Memory B cell (primary cell): ENCODE measurements at places on chromosomes 2 and 18.

GRCh38 chr2:156908825-156909224 lies 348.7 kb upstream of the GALNT5 start:
- no peak for DNase-seq

DNA sequence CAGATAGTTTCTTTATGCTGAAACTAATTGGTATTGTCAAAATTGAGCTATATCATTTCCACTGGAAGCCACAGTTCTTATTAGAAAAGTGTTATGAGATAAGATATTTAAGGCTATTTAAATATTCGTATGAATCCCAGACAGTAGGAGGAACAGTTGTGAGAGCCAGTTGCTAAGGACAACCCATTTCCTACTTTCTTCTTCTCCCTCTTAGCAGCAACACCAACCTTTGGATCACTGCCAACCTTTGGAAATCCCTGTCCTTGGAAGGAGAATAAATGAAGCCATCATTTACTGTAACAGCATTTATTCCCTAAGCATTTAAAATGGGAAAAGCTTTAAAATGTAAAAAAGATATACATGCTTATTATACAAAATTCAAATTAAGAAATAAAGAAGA lies 85.8 kb downstream of the PLCL1 start:
- no peak for DNase-seq

- DNase-seq = no peak
Measured at GRCh38 chr18:41244591-41245037, 710.4 kb upstream of the PIK3C3 start.

DNA sequence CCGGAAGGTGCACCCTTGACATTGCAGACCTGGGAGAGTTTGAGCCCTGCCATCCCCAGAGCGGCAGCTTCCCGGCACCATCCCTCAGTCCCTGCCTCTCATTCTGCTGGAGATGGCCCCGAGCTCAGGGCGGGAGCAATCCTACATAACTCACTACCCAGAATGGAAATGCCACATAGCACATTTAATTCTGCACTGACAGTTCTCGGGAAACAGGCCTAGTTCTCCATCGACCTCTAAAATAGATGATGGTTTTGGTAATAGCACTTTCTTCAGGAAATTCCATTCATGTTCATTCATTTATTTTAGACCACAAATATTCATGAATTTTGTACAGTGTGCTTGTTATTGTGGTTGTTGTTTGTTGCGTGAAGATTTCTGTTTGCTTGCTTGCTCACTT lies 92.9 kb upstream of the SLC14A2 start:
- DNase-seq = no peak

DNA sequence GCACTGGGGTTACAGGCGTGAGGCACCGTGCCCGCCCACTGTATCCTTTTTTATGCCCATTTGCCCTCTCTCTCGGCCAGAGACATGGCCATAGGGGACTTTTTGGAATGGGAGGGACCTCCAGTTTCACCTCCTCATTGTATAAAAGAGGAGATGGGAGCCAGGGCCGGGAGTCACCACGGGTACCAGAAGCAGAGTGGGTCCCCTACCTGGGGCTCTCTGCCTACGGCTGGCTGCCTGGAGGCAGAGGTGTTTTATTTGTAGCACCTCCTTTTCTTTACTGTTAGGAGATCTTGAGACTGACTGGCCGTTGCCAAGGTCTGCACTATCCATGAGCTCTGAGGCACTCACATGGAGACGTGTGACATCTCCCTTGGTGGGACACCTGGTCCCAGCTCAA lies 162.8 kb downstream of the LDLRAD4 start:
- DNase-seq = no peak

DNA sequence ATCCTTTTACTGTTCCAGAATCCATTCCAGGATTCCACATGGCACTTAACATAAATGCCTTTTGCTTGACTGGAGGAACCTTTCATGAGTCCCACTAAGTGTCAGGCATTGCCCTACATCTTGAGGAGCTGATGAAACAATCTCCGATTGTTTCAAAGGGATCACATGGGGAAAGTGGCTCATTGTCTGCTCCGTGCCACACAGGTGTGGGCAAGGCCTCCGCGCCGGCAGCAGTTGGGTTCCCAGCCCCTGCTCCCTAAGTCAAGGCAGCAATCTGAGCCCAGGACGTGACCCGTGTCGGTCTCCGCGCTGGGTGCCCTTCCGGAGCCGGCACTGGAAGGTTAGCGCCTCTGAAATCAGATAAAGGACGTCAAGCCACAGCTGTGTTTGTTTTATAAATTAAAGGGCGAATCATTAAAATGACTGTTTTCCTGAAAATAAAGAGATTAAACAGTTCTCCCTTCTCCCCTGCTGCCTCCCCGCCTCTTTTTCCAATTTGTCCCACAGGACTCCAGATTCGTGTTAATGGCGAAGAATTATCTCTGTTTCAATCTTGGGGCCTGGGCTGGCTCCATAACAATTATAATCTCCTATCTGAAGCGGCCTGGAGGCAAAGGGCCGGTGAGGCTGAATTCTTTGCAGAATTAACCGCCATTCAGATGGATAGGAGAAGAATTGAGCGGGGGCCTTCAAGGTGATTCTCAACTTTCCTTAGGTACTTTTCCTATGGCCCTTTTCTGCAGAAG lies 84.3 kb upstream of the FZD7 start:
- no peak for DNase-seq

DNA sequence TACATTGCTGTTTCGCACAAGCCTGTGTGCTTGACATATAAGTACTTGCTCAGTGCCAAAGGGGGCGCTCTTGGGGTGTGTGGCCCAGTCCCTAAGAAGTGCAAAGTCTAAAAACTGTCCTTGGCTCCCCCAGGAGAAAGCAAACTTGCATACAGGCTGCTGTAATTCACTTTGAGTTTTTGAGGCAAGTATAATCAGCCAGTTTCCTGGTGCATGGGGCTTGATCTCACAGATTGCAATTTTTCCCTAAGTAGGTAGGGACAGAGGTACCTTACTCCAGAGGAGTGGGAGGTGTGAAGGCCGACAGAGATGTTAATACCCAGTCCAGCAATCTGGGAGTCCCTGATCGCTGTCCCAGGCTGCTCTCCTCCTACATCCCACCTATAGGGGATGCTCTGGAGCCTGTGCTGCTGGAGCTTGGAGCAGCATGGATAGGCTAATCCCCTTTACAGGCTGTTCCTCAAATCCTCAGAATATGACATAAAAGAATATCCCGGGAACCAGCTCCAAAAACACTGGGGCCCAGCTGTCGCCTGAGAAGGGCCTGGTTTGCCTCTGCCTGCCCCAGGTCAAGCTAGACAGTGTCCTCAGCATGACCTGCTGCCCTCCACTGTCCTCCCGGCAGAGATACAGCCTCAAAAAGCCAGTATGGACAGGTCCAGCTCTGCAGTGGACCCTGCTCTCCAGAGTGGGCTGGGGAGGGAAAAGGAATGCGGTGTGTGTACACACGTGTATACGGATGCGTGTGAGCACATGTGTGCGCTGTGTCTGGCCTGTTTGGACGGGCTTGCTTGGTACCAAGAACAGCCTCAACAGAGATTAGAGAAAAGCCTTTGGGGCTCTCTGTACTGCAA lies 136.5 kb upstream of the HAAO start:
- DNase-seq = no peak
